ENCODE measurements at places on chromosomes 7 and 10.

DNA sequence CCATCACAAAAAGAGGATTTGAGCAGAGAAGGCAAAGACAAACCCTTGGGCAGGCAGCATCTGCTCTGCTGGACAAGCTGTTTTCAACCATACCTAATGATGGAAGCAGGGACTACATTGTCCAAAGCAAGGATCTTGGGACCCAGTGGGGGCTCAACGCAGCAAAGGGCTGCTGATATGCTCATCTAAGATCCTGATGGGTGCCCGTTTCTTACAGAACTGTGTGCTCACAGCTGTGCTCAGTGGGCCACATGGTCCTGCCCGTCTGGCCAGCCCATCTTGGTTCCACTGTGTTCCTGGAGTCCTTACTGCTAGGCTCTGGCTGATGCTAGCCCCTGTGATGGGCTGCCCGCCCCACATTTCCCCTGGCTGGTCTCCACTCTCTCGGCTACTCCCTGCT is 36.1 kb downstream of the GPRIN2 start:
- no peaks in the 10 kb centered on the region for H3K36me3 ChIP-seq
- H3K4me3 ChIP-seq, result no peak overlapping the region
- no peak overlapping the region for H3K27ac ChIP-seq

- H3K4me3 ChIP-seq, result no peak overlapping the region
- H3K4me1 ChIP-seq, result no peaks in the 10 kb centered on the region
- no peak for DNase-seq
- no peaks in the 10 kb centered on the region for H3K36me3 ChIP-seq
These were observed 54.6 kb downstream of the CREB5 start for GRCh38 chr7:28466885-28467284.

- H3K36me3 ChIP-seq, result no peaks in the 10 kb centered on the region
- H3K4me1 ChIP-seq, result no peaks in the 10 kb centered on the region
- H3K27me3 ChIP-seq, result no peaks in the 10 kb centered on the region
- H3K27ac ChIP-seq, result no peak overlapping the region
These were observed 47.6 kb upstream of the JCAD start for GRCh38 chr10:30106987-30107386.

DNA sequence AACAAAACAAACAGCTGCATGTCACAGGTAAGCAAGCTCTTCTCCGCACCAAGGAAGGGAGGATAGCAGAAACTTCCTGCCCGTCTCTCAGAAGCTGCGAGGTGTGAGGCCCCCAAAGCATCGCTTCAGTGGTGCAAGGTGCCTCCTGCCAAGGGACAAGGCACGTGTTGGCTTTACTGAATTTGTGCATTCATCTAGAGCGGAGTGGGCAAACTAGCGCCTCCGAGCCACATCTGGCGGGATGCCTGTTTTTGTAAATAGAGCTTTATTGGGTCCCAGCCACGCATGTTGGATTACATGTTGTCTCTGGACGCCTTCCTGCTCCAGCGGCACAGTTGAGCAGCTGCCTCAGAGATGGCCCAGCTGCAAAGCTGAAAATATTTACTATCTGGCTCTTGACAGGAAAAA is 27.7 kb downstream of the PHYH start:
- no peak for DNase-seq
- H3K27me3 ChIP-seq, result no peaks in the 10 kb centered on the region
- no peak overlapping the region for H3K27ac ChIP-seq
- no peak overlapping the region for H3K4me3 ChIP-seq
- H3K4me1 ChIP-seq, result no peaks in the 10 kb centered on the region

DNA sequence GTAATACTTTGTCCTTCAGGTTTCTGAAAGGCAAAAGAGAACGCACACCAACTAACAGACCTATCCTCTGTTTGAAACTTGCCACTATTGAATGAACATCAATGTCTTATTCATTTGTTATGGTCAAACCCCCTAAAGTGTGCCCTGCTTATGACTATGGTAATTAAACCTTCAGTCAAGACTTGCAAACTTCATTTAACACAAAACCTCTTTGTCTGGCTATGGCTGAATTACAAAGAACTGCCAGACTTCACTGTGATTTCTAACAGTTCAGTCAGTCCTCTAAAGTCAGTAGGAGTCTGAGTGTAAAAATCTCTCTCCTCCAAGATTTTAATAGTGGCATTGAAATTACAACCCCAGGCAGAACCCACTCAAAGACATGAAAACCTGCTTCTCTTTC is 702.5 kb upstream of the LRRN3 start:
- no peaks in the 10 kb centered on the region for H3K27me3 ChIP-seq
- no peaks in the 10 kb centered on the region for H3K36me3 ChIP-seq
- H3K4me1 ChIP-seq, result no peaks in the 10 kb centered on the region

DNA sequence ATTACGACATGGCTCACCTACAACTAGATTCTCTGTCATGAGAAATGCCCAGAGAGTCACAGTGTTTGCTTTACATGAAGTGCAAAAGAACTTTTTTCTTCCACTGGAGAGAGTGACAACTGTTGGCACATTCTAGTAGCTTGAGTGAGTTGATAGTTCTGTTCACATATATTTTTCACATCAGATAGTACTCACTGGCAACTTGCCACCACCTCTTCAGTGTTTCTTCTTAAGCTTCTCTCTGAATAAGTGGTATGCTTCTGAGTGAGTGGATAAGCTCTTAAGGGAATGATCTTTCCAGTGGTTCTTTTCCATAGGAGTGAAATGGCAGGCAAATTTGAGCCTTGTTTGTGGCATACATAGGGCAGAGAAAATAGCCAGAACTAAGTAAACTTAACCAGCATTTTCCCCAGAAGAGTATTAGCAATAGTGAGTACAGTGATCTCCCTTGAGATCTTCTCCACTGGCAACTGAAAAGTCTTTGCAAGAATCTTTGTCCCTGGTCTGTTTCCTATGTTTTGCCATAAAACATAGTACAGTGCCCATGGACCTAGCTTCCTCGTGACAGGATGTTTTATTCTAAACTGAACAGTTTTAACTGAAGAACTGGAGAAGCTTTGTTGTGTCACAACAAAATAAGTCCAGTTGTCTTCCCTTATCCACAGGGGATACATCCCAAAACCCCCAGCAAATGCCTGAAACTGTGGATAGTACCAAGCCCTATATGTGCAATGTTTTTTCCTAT is 125.4 kb upstream of the CDK13 start:
- H3K27me3 ChIP-seq, result peaks cover 2% of the 10 kb centered on the region
- no peaks in the 10 kb centered on the region for H3K36me3 ChIP-seq
- no peak overlapping the region for H3K27ac ChIP-seq
- no peak for DNase-seq
- no peak overlapping the region for H3K4me3 ChIP-seq
- H3K4me1 ChIP-seq, result no peaks in the 10 kb centered on the region

DNA sequence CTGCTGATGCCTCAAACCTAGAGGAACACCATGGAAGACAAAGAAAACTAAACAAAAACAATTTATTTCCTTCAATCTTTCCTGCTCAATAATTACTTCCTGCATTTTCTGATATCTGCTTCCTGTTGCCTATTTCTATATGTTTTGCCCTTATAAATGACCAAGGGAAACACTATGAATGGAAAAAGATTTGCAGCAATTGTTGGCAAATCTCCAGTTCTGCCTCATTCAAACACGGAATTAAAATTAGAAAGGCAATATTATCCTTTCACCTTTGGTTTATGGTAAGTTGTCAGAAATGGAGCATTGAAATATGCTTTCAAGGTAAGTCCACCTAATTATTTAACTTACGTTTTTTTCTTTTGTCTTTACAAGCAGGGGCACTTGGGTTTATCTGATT is 552.2 kb upstream of the ANKRD30A start:
- no peaks in the 10 kb centered on the region for H3K36me3 ChIP-seq
- no peaks in the 10 kb centered on the region for H3K27me3 ChIP-seq
- no peaks in the 10 kb centered on the region for H3K4me1 ChIP-seq
- no peak overlapping the region for H3K27ac ChIP-seq

DNA sequence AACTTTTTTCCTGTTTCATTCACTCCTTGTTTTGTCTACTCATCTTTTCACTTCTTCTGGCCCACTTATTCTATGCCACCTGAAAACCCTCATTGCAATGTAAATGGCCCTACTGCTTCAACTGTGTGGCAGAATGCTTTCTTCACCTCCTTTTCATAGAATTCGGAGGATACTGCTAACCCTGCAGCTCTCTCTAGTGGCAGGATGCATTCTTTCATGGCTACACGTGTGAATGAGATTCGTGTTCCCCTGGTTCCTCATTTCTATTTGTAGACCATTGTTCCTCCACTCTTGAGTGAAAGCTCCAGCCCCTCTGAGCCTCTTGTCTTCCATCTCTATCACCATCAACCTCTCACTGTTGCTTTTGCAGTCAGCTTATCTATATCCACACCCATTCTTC is 20.9 kb upstream of the CYP26C1 start:
- no peaks in the 10 kb centered on the region for H3K27me3 ChIP-seq
- no peak for DNase-seq
- no peaks in the 10 kb centered on the region for H3K4me1 ChIP-seq
- H3K27ac ChIP-seq, result no peak overlapping the region

DNA sequence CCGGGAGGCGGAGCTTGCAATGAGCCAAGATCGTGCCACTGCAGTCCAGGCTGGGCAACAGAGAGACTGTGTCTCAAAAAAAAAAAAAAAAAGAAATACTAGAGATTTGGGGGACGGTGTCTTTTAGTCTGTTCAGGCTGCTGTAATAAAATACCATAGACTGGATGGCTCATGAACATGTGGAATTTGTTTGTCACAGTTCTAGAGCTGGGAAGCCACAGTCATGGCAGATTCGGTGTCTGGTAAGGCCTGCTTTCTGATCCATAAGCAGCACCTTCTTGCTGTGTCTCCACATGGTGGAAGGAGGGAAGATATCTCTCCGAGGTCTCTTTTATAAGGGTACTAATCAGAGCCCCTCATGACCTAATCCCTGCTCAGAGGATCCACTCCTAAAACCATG is 102.7 kb upstream of the MKLN1 start:
- no peak overlapping the region for H3K4me3 ChIP-seq
- H3K36me3 ChIP-seq, result no peaks in the 10 kb centered on the region
- no peak for DNase-seq
- no peaks in the 10 kb centered on the region for H3K4me1 ChIP-seq
- no peak overlapping the region for H3K27ac ChIP-seq
- no peaks in the 10 kb centered on the region for H3K27me3 ChIP-seq

GRCh38 chr7:137507096-137507495 is 163.6 kb upstream of the PTN start:
- DNase-seq, result no peak
- H3K27ac ChIP-seq, result no peak overlapping the region
- no peaks in the 10 kb centered on the region for H3K27me3 ChIP-seq
- H3K4me3 ChIP-seq, result no peak overlapping the region

GRCh38 chr7:120205101-120205500 is 67.9 kb upstream of the KCND2 start:
- DNase-seq, result no peak
- H3K4me3 ChIP-seq, result no peak overlapping the region
- no peaks in the 10 kb centered on the region for H3K27me3 ChIP-seq
- H3K36me3 ChIP-seq, result no peaks in the 10 kb centered on the region
- no peaks in the 10 kb centered on the region for H3K4me1 ChIP-seq
- H3K27ac ChIP-seq, result no peak overlapping the region

- H3K36me3 ChIP-seq, result no peaks in the 10 kb centered on the region
- no peaks in the 10 kb centered on the region for H3K4me1 ChIP-seq
- no peak for DNase-seq
- no peak overlapping the region for H3K27ac ChIP-seq
- H3K4me3 ChIP-seq, result no peak overlapping the region
- peaks cover 5% of the 10 kb centered on the region for H3K27me3 ChIP-seq
These were observed 36.6 kb downstream of the INSYN2A start for GRCh38 chr10:127159648-127160245.

DNA sequence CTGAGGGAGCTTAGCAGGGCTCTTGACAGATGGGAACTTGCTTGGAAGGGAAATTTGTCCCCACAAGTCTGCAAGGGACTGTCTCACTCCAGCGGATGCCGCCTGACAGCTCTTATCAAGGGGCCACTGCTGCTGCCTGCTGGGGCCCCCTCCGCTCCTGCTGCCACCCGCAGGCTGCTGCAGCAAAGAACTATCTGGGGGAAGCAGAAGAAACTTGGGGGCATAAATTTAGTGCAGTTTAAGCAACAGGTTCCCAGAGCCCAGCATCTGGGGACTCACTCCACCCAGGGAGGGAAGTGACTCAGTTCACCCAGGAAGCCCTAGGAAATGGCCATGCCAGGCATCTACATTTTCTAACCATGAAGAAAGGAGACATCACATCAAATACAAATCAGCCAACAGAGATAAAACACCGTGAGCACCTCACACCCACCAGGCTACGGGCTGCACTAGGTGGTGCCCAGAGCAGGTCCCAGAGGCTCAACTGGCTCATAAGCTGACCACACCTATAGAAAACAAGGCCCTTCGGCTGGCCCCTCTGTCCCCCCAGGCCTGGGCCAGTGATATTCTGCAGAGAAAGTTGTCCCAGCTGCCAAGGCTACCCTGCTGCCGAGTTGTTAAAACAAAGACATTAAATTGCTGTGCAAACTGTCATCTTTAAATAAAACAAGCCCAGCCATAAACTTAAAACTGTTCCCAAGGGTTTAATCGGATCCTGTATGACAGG is 3.7 kb downstream of the RGS10 start:
- H3K4me1 ChIP-seq, result peaks cover 31% of the 10 kb centered on the region
- H3K27ac ChIP-seq, result peak overlapping the region; percentile 63
- peak overlapping the region; percentile 84 for H3K4me3 ChIP-seq
- H3K27me3 ChIP-seq, result no peaks in the 10 kb centered on the region
- DNase-seq, result no peak

- H3K4me3 ChIP-seq, result no peak overlapping the region
- no peaks in the 10 kb centered on the region for H3K36me3 ChIP-seq
- H3K27me3 ChIP-seq, result no peaks in the 10 kb centered on the region
- no peak overlapping the region for H3K27ac ChIP-seq
- peaks cover 14% of the 10 kb centered on the region for H3K4me1 ChIP-seq
These were observed 1.6 kb downstream of the POLR1F start for GRCh38 chr7:19707240-19707639.

GRCh38 chr7:77684030-77684429 is 12.2 kb upstream of the RSBN1L start:
- no peak overlapping the region for H3K4me3 ChIP-seq
- H3K4me1 ChIP-seq, result peaks cover 8% of the 10 kb centered on the region
- no peak for DNase-seq
- H3K27me3 ChIP-seq, result no peaks in the 10 kb centered on the region
- H3K36me3 ChIP-seq, result peaks cover 7% of the 10 kb centered on the region
- H3K27ac ChIP-seq, result no peak overlapping the region

- no peaks in the 10 kb centered on the region for H3K36me3 ChIP-seq
- no peak for DNase-seq
- H3K27me3 ChIP-seq, result peaks cover 3% of the 10 kb centered on the region
- no peaks in the 10 kb centered on the region for H3K4me1 ChIP-seq
- H3K27ac ChIP-seq, result no peak overlapping the region
- no peak overlapping the region for H3K4me3 ChIP-seq
These were observed 216.6 kb downstream of the KCNMA1 start for GRCh38 chr10:77420947-77421523.

GRCh38 chr10:99532687-99533495 is at the start of gene NKX2-3:
Gene NKX2-3 (plus strand): TSS chr10:99532942. CDS start chr10:99533132, 190 bp downstream.
- H3K27me3 ChIP-seq, result peaks cover 78% of the 10 kb centered on the region
- H3K27ac ChIP-seq, result no peak within 1 kb of the TSS
- no peaks in the 10 kb centered on the region for H3K36me3 ChIP-seq
- no peaks in the 10 kb centered on the region for H3K4me1 ChIP-seq
- DNase-seq, result no peak

Measured in T-cell (primary cell).